ENCODE measurements at places on chromosomes 2 and 18.

DNA sequence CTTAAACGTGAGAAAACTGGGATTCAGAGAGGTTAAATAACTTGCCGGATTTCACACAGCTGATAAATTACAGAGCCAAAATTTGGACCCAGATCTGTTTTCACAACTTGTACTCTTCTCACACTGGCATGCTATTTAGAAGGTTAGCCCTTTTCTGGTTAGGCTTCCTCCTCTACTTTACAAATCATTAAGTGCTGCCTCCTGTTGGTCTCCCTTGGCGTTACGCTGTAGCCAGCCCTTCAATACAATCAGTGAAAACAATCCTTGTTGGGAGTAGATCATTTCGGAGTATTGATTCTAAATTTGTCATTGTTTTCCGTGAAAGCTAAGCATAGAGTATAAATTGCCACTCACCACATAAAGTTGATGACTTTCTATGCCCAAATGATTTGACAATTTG lies 153.5 kb downstream of the ARHGAP15 start:
- DNase-seq = no peak

GRCh38 chr18:38932752-38933151 lies 1367.2 kb upstream of the CELF4 start:
- DNase-seq = no peak

DNA sequence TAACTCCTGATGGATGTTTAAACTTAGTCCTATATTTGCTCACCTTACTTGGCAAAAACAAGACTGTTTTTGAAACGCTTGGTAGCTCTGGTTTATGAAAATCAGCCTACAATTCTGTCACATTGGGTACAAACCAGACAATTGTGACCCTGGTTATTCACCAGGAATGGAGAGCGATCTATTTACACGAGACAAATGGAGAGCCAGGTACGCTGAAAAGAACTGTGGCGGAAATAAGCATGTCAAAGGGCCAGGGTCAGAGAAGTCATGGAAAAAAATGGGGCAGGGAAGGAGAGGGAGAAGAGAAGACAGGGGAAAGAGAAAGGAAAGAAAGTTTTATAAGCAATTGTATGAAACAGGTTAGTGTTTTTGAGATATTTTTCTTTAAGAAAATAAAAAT lies 119.5 kb upstream of the ZFP36L2 start:
- no peak for DNase-seq

- no peak for DNase-seq
Measured at GRCh38 chr2:197161774-197162173, 148.8 kb downstream of the ANKRD44 start.

- DNase-seq = no peak
Measured at GRCh38 chr2:138596403-138596802, 94.8 kb downstream of the SPOPL start.

- DNase-seq = no peak
Measured at GRCh38 chr2:138028538-138028937, 64.3 kb downstream of the HNMT start.

DNA sequence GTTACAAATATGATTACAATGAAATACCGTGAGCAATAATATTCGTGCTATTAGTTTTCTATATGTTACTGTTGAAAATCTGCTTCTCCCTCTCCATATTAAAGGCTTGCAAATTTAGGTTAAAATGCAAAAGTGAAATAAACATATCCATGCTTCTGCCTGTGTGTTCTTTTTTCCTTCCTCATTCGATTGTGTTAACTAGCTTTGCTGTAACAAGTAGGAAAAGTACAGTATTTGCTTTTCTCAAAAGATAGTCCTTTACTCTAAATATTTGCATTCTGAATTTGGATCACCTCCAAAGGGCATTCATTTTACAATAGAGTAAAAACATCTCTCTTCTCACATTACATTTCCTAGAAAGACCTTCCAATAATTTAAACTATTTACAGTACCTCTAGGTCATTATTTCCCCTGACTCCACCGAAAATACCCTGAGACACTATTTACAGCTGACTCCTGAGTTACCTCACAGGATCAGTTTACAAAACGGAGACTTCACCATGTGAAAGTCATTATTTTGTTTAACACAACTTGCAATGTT lies 835.0 kb upstream of the FANCL start:
- DNase-seq = no peak

DNA sequence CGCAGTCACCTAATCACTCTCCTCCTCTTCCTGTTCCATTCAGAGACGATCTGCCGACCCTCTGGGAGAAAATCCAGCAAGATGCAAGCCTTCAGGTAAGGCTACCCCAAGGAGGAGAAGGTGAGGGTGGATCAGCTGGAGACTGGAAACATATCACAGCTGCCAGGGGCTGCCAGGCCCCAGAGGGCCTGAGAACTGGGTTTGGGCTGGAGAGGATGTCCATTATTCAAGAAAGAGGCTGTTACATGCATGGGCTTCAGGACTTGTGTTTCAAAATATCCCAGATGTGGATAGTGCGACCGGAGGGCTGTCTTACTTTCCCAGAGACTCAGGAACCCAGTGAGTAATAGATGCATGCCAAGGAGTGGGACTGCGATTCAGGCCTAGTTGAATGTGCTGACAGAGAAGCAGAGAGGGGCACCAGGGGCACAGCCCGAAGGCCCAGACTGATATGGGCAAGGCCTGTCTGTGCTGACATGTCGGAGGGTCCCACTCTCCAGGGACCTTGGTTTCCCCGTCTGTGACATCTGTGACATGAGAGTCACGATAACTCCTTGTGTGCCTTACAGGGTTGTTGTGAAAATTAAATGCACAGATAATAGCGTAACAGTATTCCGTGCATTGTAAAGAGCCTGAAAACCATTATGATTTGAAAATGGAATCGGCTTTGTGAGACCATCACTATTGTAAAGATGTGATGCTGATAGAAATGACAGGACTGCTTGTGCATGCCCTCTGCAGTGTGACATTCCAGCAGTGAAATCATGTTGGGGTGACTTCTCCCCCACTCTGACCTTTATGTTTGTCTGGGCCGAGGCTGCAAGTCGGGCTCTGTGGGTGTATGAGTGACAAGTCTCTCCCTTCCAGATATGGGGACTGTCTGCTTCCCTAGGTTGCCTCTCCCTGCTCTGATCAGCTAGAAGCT lies 510 bp downstream of the IL1RN start:
- no peak for DNase-seq

GRCh38 chr2:160419776-160420505 lies 73.7 kb downstream of the RBMS1 start:
- no peak for DNase-seq

DNA sequence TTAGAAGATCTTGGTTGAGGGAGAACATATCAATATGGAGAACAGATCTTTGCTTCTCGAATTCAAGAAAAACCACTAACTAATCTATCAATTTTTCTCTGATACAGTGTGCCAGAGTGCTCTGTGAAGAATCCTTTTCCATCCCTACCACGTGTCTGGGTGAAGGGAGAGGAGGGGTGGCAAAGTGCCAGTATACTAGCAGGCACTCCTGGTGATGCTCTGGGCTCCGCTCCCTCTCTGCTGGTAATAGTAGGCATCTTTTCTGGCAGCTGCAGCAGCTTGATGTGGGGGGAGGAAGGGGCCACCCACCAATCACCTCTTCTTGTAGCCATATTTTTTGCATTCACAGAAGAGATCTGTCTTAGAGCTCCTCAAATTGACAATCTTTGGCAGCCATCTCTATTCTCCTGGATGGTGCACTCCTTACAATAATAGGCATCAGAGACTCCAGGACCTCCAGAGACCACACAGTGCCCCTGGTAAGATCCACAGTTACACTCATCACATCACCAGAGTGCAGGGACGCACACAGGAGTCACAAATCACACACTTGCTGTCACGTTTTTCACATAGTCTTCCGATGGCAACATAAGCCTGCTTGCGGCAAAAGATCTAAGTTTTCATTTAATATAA lies 15.7 kb downstream of the STK39 start:
- peak; percentile 41 for DNase-seq

- DNase-seq = peak; percentile 17
Measured at GRCh38 chr2:74261204-74261864, 62.9 kb downstream of the MTHFD2 start.

DNA sequence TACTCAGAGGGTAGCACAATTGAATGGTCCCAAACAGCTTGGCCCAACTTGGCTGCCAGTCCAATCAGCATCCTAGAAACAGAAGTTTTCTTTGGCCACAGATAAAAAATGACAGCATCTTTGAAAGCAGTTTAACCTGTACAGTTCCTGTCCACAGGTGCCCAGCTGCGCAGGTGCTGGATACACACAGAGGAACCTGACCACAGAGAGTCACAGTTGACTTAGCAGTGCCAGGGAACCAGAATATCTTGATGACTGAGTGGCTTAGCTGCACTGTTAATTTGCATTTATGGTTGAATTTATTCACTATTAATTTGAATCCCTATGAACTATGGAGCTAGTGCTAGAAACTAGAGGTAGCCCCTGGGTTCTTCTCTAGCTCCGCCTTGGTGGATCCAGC lies 93.7 kb downstream of the TPGS2 start:
- DNase-seq = no peak

DNA sequence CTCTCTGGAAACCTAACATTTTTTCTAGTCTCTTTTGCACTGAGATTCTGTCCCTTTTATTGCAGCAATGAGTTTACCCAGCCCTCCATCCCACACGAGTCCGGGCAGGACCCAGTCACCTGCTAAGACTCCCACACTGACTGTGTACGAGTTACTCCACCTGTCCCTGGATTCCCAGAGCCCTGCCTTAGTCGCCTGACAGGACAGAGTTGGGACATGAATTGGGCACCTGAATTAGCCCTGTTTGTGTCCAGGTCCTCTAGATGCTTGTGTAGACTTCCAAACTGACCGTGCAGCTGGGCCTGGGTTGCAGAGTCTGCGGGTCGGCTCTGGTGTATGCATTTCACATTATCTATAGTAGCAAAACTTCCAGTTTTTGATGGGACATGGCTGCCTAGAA lies 238.7 kb downstream of the VAPA start:
- no peak for DNase-seq

GRCh38 chr2:212646698-212647366 lies 108.2 kb upstream of the ERBB4 start:
- no peak for DNase-seq

GRCh38 chr18:39966275-39966674 lies 1988.8 kb upstream of the PIK3C3 start:
- peak; percentile 63 for DNase-seq

- DNase-seq = no peak
Measured at GRCh38 chr2:126751477-126751876, 95.5 kb downstream of the GYPC start.

DNA sequence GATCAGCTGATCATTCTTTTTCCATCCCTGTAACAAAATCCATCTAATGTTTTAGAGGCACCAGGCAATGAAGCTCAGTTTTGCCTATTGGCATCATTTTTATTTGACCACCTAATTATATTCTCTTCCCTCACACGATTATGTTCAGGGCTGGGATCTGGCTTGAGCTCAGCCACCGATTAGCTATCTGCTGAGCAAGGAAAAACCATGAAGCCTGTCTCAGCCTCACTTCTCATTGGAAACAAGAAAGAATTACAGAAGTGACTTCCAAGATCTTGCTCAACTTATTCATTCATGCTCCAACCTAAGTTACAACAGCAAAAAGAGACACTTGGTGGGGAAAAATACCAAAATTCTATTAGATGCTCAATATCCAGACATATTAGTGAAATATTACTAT lies 139.0 kb upstream of the SH3BP4 start:
- no peak for DNase-seq

- DNase-seq = no peak
Measured at GRCh38 chr2:134195341-134195740, 58.5 kb upstream of the MGAT5 start.

- no peak for DNase-seq
Measured at GRCh38 chr18:12254136-12254819, at the start of gene CIDEA. Gene CIDEA, plus strand, starts transcription at chr18:12254361. Its CDS starts 23 bp downstream, at chr18:12254384.

- no peak for DNase-seq
Measured at GRCh38 chr2:11585071-11585470, 51.2 kb downstream of the GREB1 start.

DNA sequence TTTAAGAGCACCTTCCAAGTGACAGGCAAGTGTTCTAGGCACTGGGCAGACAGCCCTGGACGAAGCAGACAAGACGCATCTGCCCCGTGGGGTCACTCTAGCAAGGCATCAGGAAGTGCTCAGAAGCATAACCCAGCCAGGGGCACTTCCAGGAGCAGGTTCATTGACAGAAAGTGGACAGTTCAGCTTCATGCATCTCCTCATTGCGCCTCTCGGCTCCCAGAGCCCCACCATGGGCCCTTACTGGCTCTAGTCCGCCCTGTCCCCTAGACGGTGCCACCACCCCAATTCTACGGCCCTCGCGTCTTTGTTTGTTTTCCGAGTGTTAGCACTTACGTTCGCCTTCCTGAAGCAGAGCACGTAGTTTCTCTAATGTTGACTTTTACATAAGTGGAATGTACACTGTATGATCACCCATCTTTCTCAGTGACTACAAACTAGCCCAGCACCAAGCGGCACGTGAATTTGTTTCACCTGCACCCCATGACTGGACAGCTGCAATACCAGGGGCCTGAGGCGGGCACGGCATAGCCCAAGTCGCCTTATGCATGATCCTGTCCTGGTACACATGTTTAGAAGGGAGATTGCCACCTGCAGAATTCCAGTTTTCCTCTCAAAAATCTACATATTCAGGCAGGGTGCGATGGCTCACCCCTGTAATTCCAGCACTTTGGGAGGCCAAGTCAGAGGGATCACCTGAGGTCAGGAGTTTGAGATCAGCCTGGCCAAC lies 33.2 kb downstream of the SNED1 start:
- DNase-seq = no peak

DNA sequence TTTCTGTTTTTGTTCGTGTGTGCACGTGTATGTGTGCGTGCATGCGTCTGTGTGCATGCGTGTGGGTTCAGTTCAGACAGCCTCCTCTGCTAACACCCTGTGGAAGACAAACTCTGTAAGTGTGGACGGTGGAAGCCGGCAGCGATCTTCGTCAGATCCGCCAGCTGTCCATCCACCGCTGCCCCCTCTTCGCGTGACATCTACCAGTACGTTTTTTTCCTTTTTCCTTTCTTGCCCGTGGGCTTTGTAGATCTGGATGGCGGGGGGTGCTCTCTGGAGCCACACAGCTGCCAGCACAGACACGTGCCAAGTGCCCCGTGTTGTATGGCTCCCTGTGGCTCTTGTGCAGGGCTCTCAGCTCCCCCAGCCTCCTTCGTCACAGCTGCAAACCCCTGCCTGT lies 32.3 kb downstream of the ITGB1BP1 start:
- DNase-seq = no peak

- no peak for DNase-seq
Measured at GRCh38 chr2:149743842-149744448, 156.4 kb upstream of the MMADHC start.

- DNase-seq = no peak
Measured at GRCh38 chr2:178882666-178883440, 75.6 kb upstream of the TTN start.

- no peak for DNase-seq
Measured at GRCh38 chr2:64880193-64880951, 108.8 kb upstream of the SLC1A4 start.

All from G401 (cell line).